ENCODE measurements at places on chromosomes 6 and 20.

DNA sequence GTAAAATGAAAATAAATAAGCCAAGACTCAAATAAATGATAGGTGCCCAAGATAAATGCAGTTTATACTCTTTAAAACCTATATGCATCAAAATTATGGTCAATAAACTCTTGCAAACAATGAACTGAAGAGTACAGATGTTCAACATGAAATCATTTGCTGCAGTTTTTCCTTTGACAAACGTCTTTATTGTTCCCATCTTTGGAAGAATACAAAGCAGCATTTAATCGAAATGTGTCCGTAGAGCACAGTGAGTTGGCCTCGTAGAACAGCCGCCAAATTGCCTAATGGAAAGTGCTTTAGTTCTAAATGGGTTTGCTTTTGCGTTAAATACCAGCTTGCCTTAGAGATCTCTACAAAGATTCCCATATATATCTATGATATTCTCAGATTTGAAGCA is 447.4 kb downstream of the PKHD1 start:
- DNase-seq = no peak

GRCh38 chr6:159941286-159942113 is 27.4 kb upstream of the IGF2R start:
- DNase-seq = no peak

GRCh38 chr6:10409233-10409721 is 5.6 kb downstream of the TFAP2A start:
- DNase-seq = no peak

GRCh38 chr20:37335642-37336368 is 10.1 kb upstream of the SRC start:
- DNase-seq = no peak

GRCh38 chr6:119575721-119576120 is 226.2 kb upstream of the MAN1A1 start:
- no peak for DNase-seq
